HuH-7 (cell line): ENCODE measurements at places on chromosomes 7 and 10.

DNA sequence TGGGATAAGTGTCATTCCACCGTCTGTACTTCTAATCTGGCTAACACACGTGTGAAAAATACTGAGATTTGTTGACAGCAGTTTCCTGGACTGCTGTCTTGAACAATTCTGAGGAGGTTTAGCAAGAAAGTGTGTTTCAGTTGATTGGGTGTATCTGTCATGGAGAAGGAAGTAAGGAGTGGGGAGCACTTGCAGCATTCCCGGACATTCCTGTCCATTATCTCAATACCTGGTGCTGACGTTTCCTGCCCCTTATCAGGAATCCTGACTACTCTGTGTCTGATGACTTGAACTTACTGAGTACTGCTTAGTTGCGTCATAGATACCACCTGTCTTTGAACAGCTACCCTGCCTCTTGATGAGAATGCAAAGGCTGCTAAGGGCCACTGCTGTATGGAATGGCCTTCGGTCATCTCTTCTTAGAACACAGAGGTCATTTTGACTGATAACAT, 72.0 kb upstream of the VKORC1L1 start:
- no peak for DNase-seq

DNA sequence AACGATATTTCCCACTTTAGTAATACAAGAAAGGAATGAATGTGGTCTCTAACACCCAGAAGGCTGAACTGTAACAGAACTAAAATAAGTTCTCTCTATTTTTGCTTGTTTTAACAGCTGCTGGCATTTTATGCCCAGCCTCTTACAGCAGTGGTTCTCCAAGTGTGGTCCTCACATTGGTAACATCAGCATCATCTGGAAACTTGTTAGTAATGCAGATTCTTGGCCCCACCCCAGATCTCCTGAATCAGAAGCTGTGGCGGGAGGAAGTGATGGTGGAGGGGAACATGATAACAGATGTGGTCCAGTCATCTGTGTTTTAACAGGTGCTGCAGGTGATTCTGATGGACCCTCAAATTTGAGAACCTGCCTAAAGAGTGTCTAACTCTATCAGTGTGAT, 170.1 kb downstream of the TMEM26 start:
- no peak for DNase-seq

DNA sequence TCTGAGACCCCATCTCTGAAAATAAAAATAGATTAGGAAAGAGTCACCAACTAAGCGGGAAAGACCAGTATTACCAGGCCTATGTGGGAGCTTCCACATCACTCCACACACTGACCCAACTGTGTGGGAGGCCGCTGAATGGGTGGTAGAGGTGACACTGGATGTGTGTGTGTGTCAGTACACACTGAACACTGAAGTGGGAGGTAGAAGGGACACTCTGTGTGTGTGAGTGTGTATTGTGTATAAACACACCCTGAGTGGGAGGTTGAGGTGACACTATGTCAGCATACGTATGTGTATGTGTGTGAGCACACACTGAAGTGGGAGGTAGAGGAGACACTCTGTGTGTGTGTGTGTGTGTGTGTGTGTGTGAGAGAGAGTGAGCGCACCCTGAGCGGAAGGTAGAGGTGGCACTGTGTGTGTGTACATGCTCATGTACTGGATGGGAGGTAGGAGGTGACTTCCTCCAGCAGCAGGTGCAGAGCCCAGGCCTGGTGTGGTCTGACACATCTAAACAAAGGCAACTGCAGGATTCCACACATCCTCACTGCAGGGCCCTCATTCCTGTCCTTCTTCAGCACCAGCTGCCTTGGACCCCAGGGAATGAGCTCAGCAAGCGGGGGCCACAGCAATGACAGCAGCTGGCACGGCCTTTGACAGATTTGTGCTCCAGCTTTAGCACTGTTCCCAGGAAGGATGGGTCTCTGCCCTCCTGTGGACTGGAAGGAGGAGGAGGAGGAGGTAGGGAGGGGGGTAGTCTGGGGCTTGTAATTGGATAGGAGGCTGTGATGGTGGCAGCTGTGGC, 26.5 kb upstream of the RBM20 start:
- no peak for DNase-seq

DNA sequence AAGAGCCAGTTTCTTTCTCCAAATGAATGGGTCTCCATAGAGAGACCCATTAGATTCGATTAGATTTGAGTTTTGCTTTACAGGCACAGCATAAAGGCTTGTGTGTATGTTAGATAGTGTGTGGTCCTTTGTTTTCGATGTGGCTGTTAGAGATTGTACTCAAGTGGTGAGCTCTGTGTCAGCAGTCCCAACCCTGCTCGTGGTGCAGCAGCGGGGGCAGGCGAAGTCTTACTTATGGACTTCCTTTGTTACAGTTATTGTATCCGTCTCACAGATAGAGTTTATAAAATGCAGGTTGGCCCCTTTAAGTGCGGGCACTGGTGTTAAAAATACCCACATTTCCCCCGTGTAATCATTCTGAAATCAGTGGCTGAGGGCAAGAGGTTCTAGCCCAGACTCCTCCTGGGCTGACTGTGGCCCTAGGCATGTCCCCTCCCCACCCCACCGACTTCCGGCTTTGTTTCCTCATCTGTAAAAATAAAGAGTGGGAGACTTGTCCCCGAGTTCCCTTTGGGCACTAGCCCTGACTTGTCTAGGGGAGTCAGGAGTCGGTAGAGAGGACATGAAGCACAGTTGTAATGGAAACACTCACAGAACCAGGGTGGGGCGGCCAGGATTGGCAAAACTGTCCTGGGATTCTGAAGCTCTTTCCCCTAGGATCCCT, 28.6 kb downstream of the MTURN start:
- no peak for DNase-seq

DNA sequence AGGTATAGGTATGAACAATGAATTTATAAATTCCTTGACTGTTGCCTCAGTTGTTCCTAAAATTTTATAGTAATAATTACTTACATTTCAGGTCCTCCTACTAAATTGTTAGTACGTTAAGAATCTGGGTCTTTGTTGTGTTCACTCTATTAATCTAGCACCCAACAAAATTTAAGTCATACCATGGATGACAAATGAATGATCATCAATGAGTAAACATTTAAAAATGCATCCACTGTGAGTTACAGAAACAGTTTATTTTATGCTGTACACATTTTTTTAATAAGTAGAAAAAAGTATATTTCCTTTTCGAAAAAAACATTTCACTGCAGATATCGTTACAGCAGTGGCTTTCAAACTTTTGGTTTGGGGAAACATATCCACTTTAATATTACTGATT, 265.2 kb downstream of the PCLO start:
- DNase-seq, result no peak

DNA sequence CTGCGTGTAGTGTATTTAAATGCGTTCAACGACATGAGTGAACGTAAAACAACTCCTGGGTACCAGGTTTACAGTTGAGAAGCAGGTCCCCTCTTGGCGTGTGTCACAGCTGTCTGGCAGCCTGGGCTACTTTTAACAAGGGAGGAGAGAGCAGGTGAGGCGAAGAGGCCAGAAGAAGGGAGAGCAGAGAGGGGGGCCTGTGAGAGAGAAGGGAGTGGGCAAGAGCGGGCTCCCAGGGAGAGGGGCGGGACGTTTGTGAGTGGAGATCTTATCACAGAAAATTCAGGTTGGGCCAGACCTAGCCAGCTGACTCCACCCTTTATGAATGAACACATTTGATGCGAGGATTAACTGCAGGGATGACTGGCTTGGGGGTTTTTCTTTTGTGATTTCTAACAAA, 154.0 kb downstream of the CAMK1D start:
- no peak for DNase-seq

DNA sequence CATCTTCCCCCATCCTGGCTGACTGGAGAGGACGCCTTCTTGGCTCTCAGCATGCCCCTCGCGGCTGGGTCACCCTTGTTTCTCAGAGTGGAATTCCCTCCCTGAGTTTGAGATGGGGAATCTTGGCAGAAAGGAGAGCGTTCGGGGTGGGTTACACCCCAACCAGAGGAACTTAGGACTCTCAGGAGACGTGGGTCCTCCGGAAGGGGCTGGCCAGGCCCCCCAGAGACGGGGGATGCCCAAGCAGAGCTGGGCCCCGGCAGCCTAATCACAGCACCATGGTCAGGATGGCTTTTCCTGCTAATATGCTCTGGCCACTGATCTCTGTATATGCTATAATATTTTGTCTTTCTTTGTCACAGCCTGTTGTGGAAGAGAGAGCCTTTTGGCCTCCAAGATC, 214.3 kb downstream of the WDR37 start:
- no peak for DNase-seq

DNA sequence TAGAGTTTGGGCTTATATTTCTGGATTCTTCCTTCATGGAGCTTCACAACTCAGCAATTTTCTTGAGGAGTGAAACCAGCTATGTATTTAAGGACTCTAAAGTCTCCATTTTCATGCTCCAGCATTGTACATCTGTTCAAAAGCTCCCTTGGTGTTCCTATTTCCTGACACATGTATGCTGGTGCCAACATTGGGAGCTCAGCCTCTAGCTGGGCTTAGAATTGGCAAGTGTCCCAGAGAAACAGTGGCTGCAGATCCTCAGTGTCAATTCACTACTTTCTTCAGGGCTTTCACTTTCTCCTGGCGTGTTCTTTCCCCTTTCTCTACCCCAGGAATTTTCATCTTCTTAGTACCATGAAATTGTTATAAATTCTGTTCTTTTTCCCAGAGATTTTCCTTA, 103.1 kb downstream of the ZNF467 start:
- no peak for DNase-seq

- no peak for DNase-seq
Measured at GRCh38 chr10:16049050-16049449, 188.7 kb upstream of the MINDY3 start.

GRCh38 chr10:43407148-43407575, 1.8 kb downstream of the HNRNPF start:
- DNase-seq, result no peak

DNA sequence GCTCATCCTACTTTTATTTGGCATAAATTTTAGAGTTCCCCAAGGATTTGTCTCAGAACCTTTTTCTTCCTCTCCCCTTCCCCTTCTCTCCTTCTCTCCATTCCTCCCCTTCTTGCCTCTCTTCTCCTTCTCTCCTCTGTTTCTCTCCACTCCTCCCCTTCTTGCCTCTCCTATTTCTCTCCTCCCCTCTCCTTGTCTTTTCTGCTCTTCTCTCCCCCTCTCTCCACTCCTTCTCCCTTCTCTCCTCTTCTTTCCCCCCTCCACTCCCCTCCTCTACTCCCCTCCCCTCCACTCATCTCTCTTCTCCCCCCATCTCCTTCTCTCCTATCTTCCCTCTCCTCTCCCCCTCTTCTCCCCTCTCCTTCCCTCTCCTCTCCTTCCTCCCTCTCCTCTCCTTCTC, 142.7 kb downstream of the CCDC71L start:
- no peak for DNase-seq

GRCh38 chr7:121259826-121260225, 69.0 kb upstream of the WNT16 start:
- DNase-seq, result no peak

DNA sequence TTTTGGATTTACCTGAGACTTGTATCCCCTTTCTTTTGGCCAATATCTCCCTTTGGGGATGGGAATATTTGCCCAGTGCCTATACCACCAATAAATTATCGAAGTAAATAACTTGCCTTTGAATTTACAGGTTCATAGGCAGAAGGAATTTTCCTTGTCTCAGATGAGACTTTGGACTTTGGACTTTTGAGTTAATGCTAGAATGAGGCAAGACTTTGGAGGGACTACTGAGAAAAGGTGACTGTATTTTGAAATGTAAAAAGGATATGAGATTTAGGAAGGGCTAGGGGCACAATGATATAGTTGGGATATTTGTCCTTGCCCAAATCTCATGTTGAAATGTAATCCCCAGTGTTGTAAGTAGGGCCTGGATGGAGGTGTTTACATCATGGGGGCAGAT, 384.5 kb upstream of the GHITM start:
- DNase-seq, result no peak

- no peak for DNase-seq
Measured at GRCh38 chr10:132237396-132237795, 50.6 kb downstream of the DPYSL4 start.

- DNase-seq, result no peak
Measured at GRCh38 chr7:43891069-43891955, 15.1 kb downstream of the URGCP start.

GRCh38 chr7:129315960-129316359, 91.1 kb downstream of the AHCYL2 start:
- no peak for DNase-seq

DNA sequence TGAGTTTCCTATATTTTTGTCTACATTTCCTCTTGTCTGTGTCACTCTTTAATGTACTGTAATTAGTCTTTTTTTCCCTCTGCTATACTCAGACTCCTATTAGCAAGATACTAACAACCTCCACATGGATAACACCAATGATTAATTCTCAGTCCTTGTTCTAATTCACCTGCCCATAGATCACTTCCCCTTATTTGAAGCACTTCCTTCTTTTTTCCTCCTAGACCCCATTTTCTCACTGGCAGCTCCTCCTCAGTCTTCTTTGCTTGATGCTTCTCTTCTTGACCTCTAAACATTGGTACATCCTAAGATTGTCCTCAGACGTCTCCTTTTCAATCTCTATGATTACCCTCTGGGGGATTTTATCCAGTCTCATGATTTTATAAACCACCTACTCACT, 98.2 kb upstream of the IMMP2L start:
- no peak for DNase-seq

DNA sequence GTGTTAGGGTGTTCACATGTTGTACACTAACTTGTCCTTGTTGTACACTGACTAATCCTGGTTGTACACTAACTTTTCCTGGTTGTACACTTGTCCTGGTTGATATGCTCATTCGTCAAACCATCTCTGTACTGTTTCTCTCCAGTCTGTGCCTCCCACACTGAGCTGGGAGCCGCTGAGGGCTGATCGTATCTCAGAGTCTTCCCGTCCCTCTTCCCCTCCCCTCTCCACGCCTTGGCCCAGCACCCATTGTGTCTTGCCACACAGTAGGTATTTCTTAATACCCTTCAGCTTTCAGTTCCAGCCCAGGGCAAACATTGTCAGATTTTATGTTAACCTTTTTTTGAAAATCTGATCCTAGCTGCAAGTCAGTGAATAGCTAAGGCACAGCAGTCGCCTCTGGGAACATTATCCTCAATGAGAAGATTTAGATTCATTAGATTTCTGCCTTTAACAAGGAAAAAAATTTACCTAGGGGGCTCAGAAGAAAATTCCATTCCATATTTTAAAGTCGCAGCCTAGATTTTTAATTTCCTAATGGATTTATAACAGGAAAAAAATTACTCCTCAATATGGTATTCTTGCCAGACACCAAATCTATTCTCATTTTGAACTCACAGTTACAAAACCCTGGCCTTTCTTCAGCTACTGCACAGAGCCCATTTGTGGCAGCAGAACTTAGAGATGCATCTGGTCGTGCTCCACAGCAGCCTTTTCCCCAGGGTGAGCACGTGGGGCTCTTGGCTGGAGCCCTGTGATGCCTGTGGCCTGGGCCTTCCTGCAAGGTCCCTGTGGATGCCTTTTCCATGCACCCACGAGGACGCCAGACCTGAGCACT, 33.0 kb upstream of the CHST15 start:
- no peak for DNase-seq

- no peak for DNase-seq
Measured at GRCh38 chr10:3666525-3667302, 118.3 kb downstream of the KLF6 start.

- DNase-seq, result no peak
Measured at GRCh38 chr7:130401578-130401977, 21.3 kb downstream of the CPA1 start.

GRCh38 chr7:6169805-6170520, 102.5 kb downstream of the CYTH3 start:
- DNase-seq, result no peak
